Right atrium auricular region (tissue), 2 donors: ENCODE measurements at places on chromosomes 16 and 17. TPM values are rescaled to one million over a fixed set of nuclear protein-coding genes. Genes with fewer than 3 reads are reported as not detected.

- H3K36me3 ChIP-seq: no peaks in the 10 kb centered on the region
- no peaks in the 10 kb centered on the region for H3K4me1 ChIP-seq
- no peak overlapping the region for H3K4me3 ChIP-seq
- DNase-seq: no peak
- H3K27ac ChIP-seq: no peak overlapping the region
Measured at GRCh38 chr16:87095271-87095670, 221.9 kb downstream of the C16orf95 start.

The CHST4 gene
- not detected for total RNA-seq

GRCh38 chr16:24972608-24973220 lies 42.5 kb downstream of the ARHGAP17 start:
- H3K4me1 ChIP-seq: no peaks in the 10 kb centered on the region
- peaks cover 59% of the 10 kb centered on the region for H3K36me3 ChIP-seq
- H3K4me3 ChIP-seq: no peak overlapping the region
- no peak for DNase-seq
- H3K27me3 ChIP-seq: no peaks in the 10 kb centered on the region

The KRTAP4-1 gene
- total RNA-seq: not detected

The MAP2K3 gene
- 43.8 TPM for total RNA-seq

The NPIPA3 gene
- 1.4 TPM for total RNA-seq

GRCh38 chr17:59785091-59785799 lies 77.8 kb downstream of the VMP1 start:
- DNase-seq: no peak
- no peaks in the 10 kb centered on the region for H3K4me1 ChIP-seq
- H3K27ac ChIP-seq: peak overlapping the region; percentile 86
- H3K27me3 ChIP-seq: no peaks in the 10 kb centered on the region

The HEATR9 gene
- total RNA-seq: not detected
